RPMI8226 (cell line): ENCODE measurements at places on chromosomes 12 and 14.
A peak's percentile ranks its signal among the peaks of the same experiment; 100 is the strongest.

DNA sequence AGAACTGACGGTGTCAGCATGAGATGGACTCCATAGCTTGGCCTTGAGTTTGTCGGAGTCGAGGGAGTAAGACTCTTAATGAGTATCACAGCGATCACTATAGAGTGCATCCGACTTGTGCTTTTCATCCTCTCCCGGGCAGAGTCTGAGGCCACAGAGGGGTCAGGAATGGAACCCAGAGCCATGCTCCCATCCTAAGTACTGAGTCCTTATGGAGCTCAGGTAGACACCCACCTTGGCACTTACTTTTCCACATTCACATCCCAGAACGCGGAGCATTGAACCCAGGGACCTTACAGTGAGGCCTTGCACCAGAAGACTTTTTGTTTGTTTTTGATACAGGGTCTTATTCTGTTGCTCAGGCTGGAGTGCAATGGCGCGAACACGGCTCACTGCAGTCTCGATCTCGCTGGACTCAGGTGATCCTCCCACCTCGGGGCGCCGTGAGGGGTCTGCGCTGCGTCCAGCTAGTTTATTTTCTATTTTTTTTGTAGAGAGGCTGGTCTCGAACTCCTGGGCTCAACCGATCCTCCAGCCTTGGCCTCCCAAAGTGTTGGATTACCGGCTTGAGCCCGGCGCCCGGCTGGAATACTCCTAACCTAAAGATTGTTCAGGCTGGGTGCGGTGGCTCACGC, 719 bp upstream of the SRSF9 start:
- peak; percentile 24 for DNase-seq

DNA sequence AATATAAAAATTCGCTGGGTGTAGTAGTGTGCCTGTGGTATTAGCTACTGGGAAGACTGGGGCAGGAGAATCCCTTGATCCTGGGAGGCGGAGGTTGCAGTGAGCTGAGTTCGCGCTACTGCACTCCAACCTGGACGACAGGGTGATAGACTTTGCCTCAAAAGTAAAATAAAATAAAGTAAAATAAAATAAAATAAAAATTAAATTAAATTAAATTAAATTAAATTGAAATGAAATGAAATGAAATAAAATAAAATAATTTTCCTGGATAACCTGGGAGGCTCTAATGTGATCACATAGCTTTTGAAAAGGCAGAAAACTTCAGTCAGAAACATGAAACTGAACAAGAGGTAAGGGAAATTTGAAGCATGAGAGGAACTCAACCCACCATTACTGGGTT, 818.4 kb upstream of the ATXN7L3B start:
- no peak for DNase-seq

GRCh38 chr12:110561471-110562201, 21.5 kb downstream of the PPTC7 start:
- DNase-seq, result no peak

DNA sequence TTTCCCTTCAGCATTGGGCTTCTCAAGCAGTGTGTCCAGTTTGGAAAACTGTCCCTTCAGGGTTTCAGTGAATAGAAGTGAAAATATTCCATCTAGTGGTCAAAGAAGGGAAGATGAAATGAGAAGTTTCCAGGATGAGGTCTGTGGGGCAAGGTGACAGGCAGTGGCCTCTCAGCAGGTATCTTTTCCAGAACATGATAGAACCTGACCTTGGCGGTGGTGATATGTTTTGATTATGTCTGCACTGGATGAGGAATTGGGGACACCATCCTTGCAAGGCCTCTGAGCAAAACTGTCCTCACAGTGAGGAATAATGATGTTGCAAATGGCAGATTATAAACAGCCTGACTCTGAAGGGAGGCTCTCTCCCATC, 4.7 kb downstream of the GPX2 start:
- DNase-seq, result no peak

- DNase-seq, result peak; percentile 67
These were observed 18.9 kb downstream of the DEGS2 start for GRCh38 chr14:100140452-100141078.

DNA sequence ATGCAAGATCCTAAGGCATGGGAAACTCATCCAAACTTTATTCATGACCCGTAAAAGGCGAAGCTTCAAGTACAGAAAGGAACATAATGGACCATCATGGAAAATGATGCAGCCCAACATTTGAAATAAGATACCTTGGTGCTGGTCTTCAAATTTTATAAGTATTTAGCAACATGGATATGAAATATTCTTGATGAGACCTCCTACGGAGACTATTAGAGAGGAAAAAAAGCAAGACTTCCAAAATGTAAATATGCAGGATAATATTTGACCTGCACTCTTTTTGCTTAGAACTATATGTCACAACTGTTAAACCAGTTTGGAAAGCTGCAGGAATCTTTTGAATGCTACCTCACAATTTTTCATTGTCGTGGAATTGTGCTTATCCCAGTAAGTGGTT, 168.8 kb upstream of the ARID2 start:
- DNase-seq, result no peak

GRCh38 chr12:132772606-132773005, 11.0 kb upstream of the ANKLE2 start:
- DNase-seq, result no peak

GRCh38 chr12:95648990-95649791, 97.9 kb upstream of the USP44 start:
- DNase-seq, result no peak

- no peak for DNase-seq
These were observed 112.0 kb downstream of the GPHN start for GRCh38 chr14:66619952-66620351.

- DNase-seq, result no peak
These were observed 342.8 kb upstream of the SFSWAP start for GRCh38 chr12:131367983-131368667.

DNA sequence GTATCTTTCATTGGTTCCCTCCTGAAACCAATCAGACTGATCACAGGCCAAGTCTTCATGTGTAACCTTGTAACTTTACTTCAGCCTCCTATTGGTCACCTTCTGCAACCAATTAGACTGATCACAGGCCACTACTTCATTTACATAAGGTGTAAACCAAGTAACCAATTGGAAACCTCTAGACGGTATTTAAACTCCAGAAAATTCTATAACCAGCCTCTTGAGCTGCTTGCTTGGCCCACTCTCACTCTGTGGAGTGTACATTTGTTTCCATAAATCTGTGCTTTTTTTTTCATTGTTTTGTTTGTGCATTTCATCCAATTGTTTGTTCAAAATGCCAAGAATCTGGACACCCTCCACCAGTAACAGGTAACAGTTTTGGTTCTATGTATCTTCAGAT, 47.5 kb downstream of the EIF2S3B start:
- no peak for DNase-seq

DNA sequence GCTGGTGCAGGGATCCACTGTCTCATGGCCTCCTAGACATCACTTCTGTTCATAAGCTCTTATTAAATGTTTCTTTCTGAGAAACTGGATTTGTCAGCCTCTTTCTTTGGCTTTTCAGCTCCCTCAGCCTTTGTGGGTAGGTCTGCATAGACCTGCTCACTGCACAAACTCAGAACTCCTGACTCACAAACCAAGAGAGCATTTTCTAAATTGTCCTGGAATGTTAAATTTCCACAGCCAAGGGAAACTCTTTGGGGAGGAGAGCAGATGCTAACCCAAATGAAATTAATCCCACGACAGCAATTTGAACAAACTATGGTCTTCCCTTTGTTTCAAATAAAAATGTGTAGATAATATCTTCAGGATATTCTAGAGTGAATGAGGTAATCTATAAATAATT, 19.5 kb upstream of the CERS5 start:
- DNase-seq, result no peak

- no peak for DNase-seq
These were observed 66.6 kb upstream of the FBRSL1 start for GRCh38 chr12:132423251-132423819.

DNA sequence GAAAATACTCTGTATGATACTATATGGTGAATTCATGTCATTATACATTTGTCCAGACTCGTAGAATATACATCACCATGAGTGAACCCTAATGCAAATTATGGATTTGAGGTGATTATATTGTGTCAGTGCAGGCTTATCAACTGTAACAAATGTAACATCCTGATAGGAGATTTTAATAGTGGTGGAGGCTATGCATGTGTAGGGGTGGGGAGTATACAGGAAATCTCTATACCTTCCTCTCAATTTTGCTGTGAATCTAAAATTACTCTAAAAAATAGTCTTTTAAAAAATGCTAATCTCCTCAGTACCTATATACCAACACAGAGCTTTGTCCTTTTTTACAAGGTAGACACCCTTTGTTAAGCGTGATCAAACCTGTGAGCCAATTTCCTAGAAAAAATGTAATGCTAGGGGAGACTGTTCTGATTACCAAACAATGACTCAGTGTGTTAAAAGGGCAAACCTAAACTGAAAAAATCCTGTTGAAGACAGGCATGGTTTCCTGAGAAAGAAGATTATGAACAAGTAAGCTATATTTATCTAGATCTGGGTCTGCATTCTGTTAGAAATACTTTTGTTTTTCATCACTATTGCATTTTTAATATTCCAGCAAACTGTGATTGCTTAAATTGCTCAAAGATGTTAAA, 170.9 kb downstream of the DUSP6 start:
- DNase-seq, result no peak

DNA sequence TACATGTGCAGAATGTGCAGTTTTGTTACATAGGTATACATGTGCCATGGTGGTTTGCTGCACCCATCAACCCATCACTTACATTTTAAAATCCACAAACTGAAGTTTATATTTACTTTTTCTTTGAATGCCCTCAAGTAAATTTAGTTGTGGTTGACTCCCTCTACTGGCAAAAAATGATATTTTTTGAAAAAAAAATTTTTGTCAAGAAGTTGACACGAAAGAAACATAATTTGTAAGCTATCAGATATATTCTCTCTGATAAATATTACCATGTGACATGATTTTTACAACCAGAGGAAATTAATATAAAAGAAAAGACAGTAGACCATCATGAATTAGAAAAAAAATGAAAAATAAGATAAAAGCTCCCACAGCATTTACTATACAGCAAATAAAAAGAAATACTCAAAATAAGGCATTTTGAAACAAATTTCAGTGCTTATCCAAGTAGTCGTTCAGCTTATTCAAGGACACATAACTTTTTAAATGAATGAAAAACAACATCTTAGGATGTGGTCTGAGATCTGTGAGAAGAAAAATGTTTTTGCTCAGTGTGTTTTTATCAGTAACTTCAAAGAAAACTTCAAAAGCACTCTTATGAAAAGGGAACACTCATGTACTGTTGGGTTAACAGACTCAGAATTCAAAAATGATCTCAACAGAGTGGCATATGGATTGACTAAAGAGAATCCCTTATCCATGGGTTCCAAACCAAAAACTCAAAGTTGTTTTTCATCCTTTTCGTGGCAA, 30.0 kb upstream of the GRIP1 start:
- no peak for DNase-seq

GRCh38 chr14:100296106-100296651, 10.1 kb downstream of the SLC25A29 start:
- DNase-seq, result no peak

DNA sequence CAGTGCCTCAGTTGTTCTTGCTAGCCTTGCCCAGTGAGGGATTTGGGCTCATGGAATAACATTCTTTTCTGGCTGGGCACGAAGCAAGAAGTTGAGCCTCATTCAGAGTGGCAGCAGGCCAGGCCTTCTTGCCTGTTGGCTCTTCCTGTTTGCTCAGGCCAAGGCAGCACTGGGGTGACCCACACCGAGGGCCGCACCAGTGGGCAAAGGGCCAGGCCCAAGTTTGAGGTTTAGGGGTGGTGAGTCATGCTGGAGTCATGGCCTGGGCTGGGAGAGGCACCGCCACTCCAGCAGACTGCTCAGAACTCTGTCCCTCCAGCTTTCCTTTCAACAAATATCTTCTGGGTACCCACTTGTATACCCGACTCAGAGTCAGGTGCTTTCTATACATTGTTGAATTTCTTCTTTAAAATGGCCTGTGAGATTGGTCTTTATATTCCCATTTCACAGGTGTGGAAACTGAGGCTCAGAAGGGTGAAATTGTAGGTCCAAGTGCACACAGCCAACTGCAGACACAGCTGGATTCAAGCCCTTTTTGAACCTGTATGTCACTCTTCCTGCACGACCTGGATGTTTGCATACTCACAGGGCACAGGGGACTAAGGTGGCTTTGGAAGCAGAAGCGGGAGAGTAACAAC, 279.4 kb downstream of the FOXN3 start:
- DNase-seq, result peak; percentile 34

DNA sequence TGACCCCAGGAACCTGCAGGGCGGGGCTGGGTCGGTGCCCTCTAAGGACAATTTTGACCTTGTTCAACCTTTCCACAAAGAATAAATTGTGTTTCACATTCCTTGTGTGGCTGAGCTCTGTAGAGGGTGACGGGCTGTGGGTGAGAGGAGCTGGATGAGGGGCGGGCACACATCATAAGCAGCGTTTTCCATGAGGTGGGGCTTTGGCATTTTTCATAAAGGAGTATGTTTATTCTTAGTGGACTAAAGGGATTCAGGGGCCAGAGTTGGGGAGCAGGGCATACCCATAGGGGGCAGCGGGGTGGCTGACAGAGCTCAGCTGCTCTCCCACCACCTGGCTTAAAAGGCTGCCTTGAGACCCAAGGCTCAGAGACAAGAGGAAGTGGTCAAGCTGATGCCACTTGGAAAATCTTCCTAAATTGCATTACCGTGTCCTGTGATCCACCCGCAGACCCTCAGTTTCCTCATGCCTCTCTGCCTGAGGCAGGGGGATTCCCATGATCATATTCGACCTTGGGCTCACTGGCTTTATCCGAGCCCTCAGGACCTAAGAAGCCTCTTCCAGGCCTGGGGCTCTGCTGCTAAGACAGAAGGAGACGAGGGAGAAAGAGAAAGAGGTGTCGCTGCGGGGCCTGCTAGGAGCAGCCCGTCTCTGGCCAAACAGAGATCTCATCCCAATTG, 11.4 kb downstream of the MMP14 start:
- no peak for DNase-seq

DNA sequence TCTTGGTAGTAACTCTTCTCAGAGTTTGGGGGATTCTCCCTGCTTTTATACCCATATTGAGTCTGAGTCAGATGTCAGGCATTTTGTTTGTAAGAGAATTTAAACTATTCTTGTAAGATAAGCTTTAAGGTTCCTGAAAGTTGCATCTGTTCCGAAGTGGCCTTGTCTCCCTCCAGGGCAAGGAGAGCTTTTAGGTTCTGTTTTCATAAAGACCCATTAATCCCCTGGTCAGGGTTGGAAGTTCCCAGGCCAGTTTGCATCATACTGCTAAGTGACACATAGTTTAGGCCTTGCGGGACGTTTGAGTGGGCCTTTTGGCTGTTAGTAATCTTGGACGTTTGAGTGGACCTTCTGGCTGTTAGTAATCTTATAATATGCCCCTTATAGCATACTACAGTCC, 396.7 kb downstream of the NPAS3 start:
- no peak for DNase-seq
